Spinal cord (tissue), 10 donors: ENCODE measurements at places on chromosomes 7 and 10. TPM values are rescaled to one million over a fixed set of nuclear protein-coding genes. Genes with fewer than 3 reads are reported as not detected.

GRCh38 chr7:95919556-95919955 is 147.2 kb downstream of the DYNC1I1 start:
- DNase-seq, result no peak

DNA sequence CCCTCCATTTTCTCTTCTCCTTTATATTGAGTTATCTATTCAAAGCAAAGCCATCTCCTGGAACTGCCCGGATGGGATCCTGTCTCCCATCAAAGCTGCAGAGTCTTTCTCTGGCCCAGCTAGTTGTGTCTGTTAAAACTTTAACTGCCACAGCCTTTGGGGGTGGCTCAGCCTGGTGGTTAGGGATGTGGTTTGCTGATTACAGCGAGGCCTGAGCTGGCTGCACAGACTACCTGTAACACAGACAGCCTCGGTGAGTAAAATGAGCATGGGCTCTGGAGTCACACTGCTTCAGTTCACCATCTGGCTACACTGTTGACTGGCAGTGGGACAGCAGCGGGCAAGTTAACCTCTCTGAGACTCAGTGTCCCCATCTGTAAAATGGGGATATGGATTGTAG is 18.4 kb upstream of the HABP2 start:
- DNase-seq, result no peak

DNA sequence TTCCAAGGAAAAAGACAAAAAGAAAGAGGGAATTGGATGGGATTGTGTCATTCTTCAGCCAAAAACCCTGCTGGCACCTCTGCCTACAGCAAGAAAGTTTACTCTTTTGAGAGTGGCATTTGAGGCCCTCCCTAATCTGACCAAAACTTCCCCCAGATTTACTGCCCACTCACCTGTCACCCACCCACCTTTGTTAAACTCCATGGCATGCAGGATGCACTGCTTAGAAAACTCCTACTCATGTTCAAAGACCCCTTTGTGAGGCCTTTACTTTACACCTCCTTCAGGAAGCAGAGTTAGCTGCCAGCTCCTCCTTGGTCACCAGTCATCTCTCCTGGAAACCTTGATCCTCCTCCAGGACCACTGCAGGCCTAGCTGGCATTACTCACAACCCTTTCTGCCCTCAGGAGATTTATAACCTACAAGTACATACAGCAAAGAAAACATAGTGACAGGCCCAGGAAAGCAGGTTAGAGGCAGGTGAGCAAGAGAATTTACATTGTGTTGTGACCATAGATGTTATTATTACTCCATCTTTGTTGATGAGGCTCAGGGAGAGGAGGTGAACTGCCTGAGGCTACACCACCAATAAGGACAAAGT is 10.3 kb upstream of the PLAC9 start:
- DNase-seq, result no peak

The RET gene
- 9.5 TPM for total RNA-seq

- no peak for DNase-seq
These were observed 175.6 kb downstream of the ELFN1 start for GRCh38 chr7:1845536-1846311.

GRCh38 chr10:45418849-45419675 is 45.0 kb downstream of the ALOX5 start:
- DNase-seq, result peak; percentile 27

The ACHE gene
- total RNA-seq, result 71.4 TPM

The LCOR gene
- total RNA-seq, result 59.8 TPM

The GRID2IP gene
- 0.30 TPM for total RNA-seq

The DENND2A gene
- total RNA-seq, result 23.7 TPM

- no peak for DNase-seq
These were observed 238.7 kb downstream of the MAD1L1 start for GRCh38 chr7:1993776-1994740.

GRCh38 chr7:5589819-5590595 is 166.4 kb upstream of the TNRC18 start:
- DNase-seq, result no peak

The ALOX5 gene
- total RNA-seq, result 9.3 TPM

The PYROXD2 gene
- 3.7 TPM for total RNA-seq

The TMEM270 gene
- total RNA-seq, result not detected

The GAD2 gene
- 5.6 TPM for total RNA-seq

GRCh38 chr10:48943096-48943495 is 3.5 kb upstream of the LRRC18 start:
- DNase-seq, result no peak

DNA sequence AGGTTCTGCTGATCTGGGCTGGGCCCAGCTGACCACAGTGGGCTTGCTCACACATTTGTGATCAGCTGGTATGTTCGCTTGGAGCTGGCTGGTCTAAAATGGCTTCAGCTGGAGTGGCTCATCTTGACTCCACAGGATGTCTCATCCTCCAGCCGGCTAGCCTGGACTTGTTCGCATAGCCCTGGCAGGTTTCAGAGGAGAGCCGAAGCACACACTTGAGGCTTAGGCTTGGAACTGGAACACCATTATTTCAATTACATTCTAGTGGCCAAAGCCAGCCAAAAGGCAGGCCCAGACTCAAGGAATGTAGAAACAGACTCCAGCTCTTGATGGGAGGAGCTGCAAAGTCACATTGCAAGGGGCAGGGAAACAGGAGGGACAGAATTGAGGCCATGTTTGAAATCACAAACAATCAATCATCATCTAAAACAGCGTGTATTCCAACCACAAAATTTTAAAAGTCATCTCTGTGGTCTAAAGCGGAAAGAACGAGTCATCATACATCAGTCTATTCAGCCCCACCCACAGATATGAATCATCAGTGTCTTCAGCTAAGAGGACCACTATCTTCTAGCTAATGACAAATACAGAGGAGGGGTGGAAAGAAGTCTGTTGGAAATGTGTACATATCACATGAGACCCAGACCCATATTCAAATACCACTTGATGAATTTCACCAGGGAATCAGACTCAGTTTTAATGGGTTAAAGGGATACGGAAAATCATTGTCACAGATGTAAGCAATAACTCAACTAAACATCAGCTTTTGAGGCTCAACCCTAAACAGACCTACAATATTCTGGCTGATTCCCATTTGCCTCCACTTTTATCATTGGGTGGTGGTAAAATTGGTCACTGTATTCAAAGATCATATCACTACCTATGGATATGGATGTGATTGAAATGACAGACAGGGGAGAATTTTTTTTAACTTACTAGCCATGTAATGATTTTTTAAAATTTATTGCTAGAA is 139.0 kb upstream of the MKLN1 start:
- no peak for DNase-seq

The KCNH2 gene
- total RNA-seq, result 14.4 TPM

The SLC16A9 gene
- total RNA-seq, result 108 TPM

DNA sequence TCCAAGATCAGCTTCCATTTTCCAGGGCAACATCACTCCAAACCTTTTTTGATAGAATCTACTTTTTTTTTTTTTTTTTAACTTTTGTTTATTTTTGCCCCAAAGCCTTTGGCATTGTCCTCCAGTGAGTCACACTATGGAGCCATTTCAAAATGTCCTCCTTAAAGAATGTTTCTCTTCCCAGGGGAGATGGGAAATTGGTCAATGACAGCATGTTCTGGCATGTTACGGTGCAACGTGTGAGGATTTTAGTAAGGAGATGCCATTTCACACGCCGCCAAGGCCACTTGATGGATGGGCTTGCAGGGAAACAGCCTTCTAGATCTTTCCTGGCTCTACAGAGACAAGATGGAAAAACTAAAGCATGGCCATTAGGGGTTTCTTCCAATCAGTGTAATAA is 30.7 kb upstream of the TRIL start:
- no peak for DNase-seq

- no peak for DNase-seq
These were observed 22.8 kb upstream of the ITGB8 start for GRCh38 chr7:20307901-20308300.

GRCh38 chr7:29926741-29927140 is 62.9 kb downstream of the SCRN1 start:
- DNase-seq, result no peak
